ENCODE measurements at places on chromosomes 11 and 22. TPM values are rescaled to one million over a fixed set of nuclear protein-coding genes. Genes with fewer than 3 reads are reported as not detected.

Gene NKAPD1
- 12.5 TPM for total RNA-seq

Gene TRPM5
- total RNA-seq, result 1.3 TPM

Gene SLC5A12
- total RNA-seq, result 0.16 TPM

Gene TBX1
- total RNA-seq, result 1.9 TPM

Gene RBMXL2
- not detected for total RNA-seq

Gene PCF11
- 39.2 TPM for total RNA-seq

Gene MYO18B
- not detected for total RNA-seq

Gene RIN1
- total RNA-seq, result 11.6 TPM

Gene C11orf16
- total RNA-seq, result not detected

Gene SH3BP1
- total RNA-seq, result 125 TPM

Gene MORC2
- total RNA-seq, result 14.3 TPM

Gene FDX1
- total RNA-seq, result 23.7 TPM

Gene SCN2B
- 0.45 TPM for total RNA-seq

Gene CTSF
- total RNA-seq, result 3.1 TPM

Gene SESN3
- total RNA-seq, result 14.7 TPM

Gene ZBED5
- total RNA-seq, result 37.1 TPM

Gene MMP1
- total RNA-seq, result 0.42 TPM

Gene SGSM1
- total RNA-seq, result 3.9 TPM

Gene IL10RA
- 9.8 TPM for total RNA-seq

Gene FJX1
- 0.32 TPM for total RNA-seq

Gene KRTAP5-8
- total RNA-seq, result not detected
